Karpas-422 (cell line): ENCODE measurements at places on chromosomes 7 and 10.

DNA sequence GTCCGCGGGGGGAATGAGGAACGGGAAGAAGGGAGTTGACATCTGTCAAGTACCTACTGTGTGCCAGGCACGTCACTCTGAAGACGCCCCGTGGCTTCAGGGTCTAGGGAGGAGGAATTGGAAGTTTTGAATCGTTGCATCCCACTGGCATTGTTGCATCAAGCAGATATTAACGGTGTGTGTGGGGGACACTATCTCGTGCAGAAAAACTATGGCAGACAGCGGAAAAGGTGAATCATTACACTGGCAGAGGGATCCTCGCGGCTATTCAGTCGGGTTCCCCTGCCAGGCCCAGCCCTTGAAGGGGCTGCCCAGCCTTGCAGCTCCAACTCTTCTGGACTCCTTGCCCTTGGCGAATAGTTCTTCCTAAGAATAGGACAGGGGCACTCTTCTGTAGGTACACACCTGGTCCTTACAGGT is 1.0 kb upstream of the KIAA1549 start:
- DNase-seq: no peak

DNA sequence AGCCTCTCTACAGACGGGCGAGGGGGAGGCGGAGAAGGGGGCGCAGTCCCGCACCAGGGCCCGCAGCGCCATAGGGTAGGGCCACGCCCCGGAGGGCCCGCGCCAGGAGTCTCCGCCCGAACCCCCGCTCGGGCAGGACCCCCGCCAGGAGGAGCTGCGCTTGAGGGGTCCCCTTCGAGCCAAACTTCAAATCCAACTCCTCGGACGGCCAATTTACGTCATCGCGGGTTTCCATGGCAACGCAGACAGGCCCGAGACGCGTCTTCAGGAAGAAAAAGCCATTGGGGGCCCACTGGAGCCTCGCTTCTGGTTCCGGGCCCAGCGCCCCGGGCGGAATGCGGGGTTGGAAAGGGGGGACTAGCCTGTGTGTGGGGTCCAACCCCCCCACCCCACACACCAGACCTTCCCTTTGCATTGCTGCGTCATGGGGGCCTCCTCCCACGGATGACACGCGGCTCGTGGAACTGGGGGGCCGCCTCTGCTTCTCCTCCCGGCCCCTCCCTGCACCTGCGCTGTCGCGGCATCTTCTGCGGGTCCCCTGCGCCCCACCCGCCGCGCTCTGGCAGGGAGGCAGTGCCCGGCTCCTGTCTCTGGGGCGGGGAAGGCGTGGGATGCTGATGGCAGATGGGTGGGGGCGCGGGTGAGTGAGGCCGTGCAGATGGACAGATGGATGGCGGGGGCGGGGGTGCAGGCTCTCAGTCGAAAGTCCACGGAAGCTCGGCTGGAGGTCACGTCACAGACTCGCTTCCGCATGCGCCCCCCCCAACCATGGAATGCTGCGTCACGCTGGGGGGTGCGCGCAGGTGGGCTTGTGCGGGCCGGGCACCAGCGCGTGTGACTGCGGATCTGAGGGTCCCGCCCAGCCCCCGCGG is 1.2 kb downstream of the CALY start:
- DNase-seq: no peak

GRCh38 chr7:92608380-92609322 is 18.5 kb upstream of the FAM133B start:
- no peak for DNase-seq

- DNase-seq: no peak
Observed at GRCh38 chr10:3399756-3400155, 227.2 kb upstream of the PITRM1 start.

DNA sequence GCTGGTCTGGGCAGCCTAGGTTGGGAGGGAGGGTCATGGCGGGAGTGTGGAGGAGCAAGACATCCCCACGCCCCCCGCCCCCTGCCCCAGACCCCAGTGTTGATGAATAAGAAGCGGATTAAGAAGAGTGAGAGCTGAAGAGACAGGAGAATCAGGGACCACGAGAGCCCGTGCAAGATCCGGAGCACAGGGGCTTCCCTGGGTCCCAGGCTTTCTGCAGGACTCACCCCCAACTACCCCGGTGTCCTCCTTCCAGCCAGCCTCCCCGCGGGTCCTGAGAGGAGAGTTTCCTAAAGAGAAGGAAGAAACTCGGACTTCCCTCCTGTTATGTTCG is 20.1 kb downstream of the GHRHR start:
- DNase-seq: no peak

DNA sequence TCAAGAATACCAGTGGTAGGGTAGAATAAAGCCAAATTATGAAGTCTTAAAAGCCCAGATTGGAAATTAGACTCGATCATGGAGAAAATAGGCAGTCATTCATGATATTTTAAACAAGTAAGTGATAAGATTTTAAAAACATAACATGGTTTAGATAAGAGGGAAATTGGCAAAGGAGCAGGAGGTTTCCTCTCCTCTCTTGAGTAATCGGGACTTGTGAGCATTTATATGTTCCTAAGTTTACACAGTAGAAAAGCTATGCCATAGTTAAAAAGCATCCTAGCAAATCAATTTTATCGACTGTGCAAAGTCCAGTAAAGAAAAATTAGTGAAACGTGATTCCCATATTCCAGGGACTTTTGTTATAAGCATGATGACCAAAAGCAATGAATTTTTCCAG is 313.2 kb downstream of the AHR start:
- DNase-seq: no peak

- DNase-seq: peak; percentile 49
Observed at GRCh38 chr10:95655571-95656290, 780 bp downstream of the ALDH18A1 start.

DNA sequence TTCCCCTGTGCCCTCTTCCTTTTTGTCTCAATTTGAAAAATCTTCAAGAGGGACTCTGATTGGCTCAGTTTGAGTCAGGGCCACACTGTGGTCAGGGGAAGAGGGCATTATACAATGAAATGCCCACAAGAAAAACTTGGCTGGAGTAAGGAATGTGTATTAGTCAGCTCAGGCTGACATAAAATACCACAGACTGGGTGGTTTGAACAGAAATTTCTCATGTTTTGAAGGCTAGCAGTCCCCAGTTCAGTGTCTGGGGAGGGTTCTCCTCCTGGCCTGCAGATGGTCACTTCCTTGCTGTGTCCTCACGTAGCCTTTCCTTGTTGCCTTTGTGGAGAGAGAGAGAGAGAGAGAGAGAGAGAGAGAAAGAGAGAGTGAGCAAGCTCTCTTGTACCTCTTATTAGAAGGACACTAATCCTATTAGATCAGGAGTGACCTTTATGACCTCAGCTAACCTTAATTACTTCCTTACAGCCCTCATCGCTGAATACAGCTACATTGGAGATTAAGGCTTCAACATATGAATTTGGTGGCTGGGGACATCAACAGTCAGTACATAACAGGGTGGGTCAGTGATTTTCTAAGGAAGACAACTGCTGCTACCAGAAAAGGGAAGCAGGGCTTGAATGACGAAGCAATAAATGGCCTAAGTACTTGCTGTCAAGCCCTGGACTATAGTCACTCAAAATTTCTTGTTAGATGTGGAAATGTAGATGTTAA is 25.8 kb upstream of the FAM13C start:
- DNase-seq: no peak

DNA sequence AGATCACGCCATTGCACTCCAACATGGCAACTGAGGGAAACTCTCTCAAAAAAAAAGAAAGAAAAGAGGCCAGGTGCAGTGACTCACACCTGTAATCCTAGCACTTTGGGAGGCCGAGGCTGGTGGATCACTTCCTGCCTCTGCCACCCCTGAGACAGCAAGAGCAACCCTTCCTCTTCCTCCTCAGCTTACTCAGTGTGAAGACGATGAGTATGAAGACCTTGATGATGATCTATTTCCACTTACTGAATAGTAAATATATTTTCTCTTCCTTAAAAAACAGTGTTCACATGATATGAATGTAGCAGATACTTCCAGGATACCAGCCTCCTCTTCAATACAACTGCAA is 2.1 kb upstream of the ZKSCAN1 start:
- no peak for DNase-seq

GRCh38 chr10:130062976-130063375 is 47.7 kb downstream of the C10orf143 start:
- no peak for DNase-seq

DNA sequence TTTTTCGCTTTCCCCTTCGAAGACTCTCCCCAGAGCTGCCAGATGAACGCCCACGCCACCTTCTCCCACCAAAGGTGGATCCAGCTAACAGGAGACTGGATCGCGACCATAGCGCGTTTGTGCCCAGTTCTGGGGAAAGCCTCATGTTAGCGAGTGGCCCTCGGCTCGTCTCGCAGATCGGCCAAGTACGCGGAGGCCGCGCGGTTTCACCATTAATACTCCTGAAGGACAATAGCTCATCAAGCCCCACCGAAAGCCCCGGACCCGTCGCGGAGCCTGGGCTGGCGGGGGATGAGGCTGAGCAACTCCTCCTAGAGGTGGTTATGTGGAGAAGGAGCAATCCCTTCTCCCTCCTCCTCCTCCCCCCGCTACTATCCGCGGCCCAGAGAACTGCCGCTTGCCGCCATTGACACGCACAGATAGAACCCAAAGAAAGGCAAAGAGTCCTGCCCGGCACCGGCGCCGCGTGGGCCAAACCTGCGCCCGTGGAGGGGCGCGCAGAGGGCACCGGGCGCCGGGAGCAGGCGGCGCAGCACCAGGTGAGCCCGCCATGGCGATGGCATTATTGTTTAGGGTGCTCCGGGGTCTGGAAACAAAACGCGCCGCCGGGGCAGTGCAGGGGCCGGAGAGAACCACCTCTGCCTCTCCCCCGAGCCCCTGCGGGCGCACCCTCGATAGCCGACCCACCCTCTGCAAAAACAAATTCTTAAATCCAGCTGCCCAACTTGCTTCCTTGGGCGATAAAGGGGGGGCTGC is at the start of gene MACROH2A2:
Gene MACROH2A2 (plus strand): TSS at position 385 of the 756 bp plus-strand sequence. CDS start 22,813 bp downstream, outside the sequence.
- DNase-seq: no peak

DNA sequence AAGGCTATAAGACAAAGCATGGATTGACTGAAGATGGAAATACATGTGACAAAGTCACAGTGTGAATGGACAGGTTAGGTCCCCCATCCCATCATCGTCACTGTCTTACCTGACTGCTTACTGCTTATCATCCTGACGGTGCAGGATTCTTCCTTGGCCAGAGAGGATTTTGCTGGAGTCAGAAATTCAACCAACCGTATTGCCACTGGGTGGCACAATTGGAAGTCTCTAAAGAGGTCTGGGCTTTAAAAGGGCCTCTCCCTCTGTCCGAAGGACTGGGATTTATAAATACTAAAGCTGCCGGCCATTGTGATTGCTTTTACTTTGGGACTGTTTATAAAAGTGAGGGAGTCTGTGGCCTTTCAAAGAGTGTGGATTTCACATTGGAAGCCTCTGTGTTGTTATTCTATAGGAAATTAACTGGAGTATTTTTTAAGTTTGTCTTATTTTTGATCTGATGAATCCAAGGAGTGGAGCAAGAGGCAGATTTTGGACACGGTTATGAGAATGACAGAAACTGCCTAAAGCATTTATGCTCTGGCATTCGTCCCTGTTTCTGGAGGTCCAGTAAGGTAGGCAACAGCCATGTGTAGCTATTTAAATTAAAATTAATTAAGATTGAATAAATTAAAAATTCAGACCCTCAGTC is 113.3 kb upstream of the CREB5 start:
- no peak for DNase-seq

GRCh38 chr10:4024027-4024426 is 239.0 kb upstream of the KLF6 start:
- DNase-seq: no peak

- DNase-seq: no peak
Observed at GRCh38 chr7:108375668-108376067, 80.6 kb downstream of the NRCAM start.

GRCh38 chr7:100890653-100891567 is 1.4 kb upstream of the UFSP1 start:
- DNase-seq: no peak

DNA sequence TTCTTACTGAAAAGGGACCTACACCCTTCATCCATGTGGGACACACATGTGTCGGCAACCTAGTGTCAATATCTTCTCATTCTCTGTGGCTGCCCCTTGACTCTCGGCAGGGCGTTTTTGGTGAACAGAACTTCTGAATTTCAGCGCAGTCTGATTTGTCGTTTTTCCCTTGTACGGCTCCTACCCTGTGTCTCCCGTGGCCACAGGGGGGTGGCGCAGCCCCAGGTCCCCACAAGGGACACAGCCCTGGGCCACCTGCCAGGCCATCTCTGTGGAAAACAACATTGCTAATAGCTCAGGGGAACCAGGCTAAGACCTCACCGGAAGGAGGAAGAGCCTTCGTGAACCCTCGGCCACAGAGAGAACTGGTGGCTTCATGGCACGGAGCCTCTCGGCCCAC is 53.1 kb upstream of the NKX6-2 start:
- no peak for DNase-seq

GRCh38 chr7:117619681-117620080 is 139.9 kb downstream of the CFTR start:
- no peak for DNase-seq

DNA sequence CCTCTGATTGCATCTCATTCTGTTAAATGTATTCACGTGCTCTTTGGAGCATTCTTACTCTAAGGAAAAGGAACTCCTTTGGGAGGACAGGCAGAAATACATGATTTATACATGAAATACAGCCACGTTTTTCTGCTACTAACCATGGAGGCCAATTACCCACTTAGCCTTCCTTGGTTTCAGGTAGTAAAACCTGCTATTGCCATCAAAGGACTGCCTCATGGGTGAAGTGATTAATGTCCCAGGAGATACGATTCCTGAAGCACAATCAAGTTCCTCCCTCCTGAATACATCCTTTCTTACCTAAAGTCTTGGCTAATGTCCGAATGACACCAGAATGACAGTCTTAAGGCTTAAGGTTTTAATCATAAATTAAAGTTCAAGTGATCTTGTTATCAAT is 58.5 kb upstream of the PIK3CG start:
- no peak for DNase-seq

- no peak for DNase-seq
Observed at GRCh38 chr7:156777364-156778069, 115.5 kb downstream of the LMBR1 start.

- no peak for DNase-seq
Observed at GRCh38 chr7:27871866-27872265, 131.9 kb downstream of the TAX1BP1 start.

DNA sequence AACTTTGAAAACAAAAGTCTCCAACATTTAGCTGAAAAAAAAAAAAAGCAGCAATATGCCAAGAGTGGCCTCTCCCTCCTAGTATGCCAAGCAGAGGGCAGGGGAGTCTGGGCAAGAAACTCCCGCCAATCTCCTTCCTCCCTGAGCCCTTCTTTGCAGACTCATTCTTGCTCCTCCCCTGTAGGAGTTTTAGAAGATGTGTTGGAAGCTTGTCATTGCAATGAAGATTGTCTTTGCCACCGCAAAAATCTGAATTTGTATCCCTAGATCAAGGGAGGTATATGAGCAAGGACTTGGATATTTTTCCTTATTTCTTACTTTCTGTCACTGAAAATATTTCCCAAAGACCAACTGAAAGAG is 2.6 kb upstream of the TNS3 start:
- DNase-seq: no peak

- no peak for DNase-seq
Observed at GRCh38 chr10:80506189-80506575, 31.5 kb upstream of the SH2D4B start.
